ENCODE measurements at places on chromosomes 1 and 21. TPM values are rescaled to one million over a fixed set of nuclear protein-coding genes. Genes with fewer than 3 reads are reported as not detected.

Gene LIN28A
- total RNA-seq: not detected

Gene KRTAP13-2
- total RNA-seq: not detected

Gene RAB42
- total RNA-seq: 0.98 TPM

Gene ARID1A
- total RNA-seq: 43.8 TPM

Gene FCRLA
- total RNA-seq: not detected

Gene TSPEAR
- not detected for total RNA-seq

Gene KCNE2
- not detected for total RNA-seq

Gene ETV3L
- total RNA-seq: not detected

Gene TTC3
- 145 TPM for total RNA-seq

Gene AMY2A
- total RNA-seq: not detected

Gene TMEM35B
- total RNA-seq: 15.8 TPM
